ENCODE measurements at places on chromosomes 2 and 18. TPM values are rescaled to one million over a fixed set of nuclear protein-coding genes. Genes with fewer than 3 reads are reported as not detected.

DNA sequence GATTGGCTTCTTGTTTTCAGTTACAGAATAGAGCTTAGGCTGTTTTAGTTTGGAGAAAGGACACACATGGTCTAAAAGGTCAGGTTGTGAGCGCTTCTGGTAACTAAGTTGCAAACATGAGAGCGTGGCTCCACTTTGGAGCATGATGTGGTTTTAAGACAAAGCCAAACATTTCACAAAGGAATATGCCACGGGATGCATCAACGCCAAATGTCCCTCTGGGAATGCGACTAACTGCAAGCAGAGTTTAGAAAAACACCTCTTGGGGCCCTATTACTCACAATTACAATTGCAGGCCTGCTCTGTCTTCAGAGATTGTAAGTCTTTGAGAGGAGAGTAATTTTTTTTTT lies 25.4 kb downstream of the MYO7B start:
- H3K36me3 ChIP-seq = no peaks in the 10 kb centered on the region
- no peak overlapping the region for H3K4me3 ChIP-seq
- no peak overlapping the region for H3K27ac ChIP-seq
- no peak for DNase-seq
- peaks cover 12% of the 10 kb centered on the region for H3K4me1 ChIP-seq

Gene CCBE1
- total RNA-seq = not detected

- no peaks in the 10 kb centered on the region for H3K36me3 ChIP-seq
- DNase-seq = peak; percentile 88
- peaks cover 52% of the 10 kb centered on the region for H3K4me1 ChIP-seq
Measured at GRCh38 chr2:84905181-84906107, at the start of gene TMSB10. TMSB10 (plus strand) TSS chr2:84905656.

GRCh38 chr2:215579809-215580208 lies 143.9 kb upstream of the FN1 start:
- H3K4me3 ChIP-seq = no peak overlapping the region
- H3K27me3 ChIP-seq = no peaks in the 10 kb centered on the region
- no peaks in the 10 kb centered on the region for H3K36me3 ChIP-seq
- no peaks in the 10 kb centered on the region for H3K4me1 ChIP-seq

DNA sequence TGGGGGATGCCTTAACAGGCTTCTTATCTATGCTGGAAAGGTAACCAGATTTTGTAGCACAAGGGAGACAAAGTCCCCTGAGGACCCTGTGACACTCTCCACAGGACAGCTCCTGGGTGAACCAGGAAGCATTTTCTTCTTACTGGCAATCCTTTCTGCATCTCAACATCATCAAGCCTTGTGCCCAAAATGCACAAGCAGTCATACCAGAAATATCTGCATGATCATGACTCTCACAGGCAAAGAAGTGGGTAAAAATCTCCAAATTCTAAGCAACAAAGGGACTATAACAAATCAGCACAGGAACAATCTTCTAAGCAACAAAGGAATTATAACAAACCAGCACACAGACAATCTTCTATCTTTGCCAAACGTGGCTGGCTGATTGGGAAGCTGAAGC lies 99.1 kb upstream of the CD226 start:
- no peak overlapping the region for H3K27ac ChIP-seq
- DNase-seq = no peak
- H3K4me3 ChIP-seq = no peak overlapping the region
- no peaks in the 10 kb centered on the region for H3K4me1 ChIP-seq

Gene ERFE
- total RNA-seq = 0.33 TPM

GRCh38 chr2:147433822-147434221 lies 411.0 kb upstream of the ACVR2A start:
- no peaks in the 10 kb centered on the region for H3K36me3 ChIP-seq
- no peak overlapping the region for H3K27ac ChIP-seq
- no peak overlapping the region for H3K4me3 ChIP-seq
- no peaks in the 10 kb centered on the region for H3K27me3 ChIP-seq

DNA sequence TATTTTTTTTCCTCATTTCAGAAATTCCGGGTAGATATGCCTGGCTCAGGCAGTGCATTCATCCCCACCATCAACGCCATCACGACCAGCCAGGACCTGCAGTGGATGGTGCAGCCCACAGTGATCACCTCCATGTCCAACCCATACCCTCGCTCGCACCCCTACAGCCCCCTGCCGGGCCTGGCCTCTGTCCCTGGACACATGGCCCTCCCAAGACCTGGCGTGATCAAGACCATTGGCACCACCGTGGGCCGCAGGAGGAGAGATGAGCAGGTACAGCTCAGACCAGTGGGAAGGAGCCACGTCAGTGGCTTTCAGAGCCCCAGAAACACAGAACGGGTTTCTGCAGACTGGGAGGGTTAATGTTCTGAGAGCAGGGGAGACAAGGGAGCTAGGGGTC lies 11.4 kb downstream of the FOSL2 start:
- peaks cover 98% of the 10 kb centered on the region for H3K4me1 ChIP-seq
- H3K4me3 ChIP-seq = no peak overlapping the region
- peaks cover 52% of the 10 kb centered on the region for H3K36me3 ChIP-seq
- no peak overlapping the region for H3K27ac ChIP-seq
- no peaks in the 10 kb centered on the region for H3K27me3 ChIP-seq
- no peak for DNase-seq

Gene RIT2
- total RNA-seq = not detected

Gene HS1BP3
- 17.4 TPM for total RNA-seq

- H3K4me3 ChIP-seq = no peak overlapping the region
- no peaks in the 10 kb centered on the region for H3K27me3 ChIP-seq
- no peaks in the 10 kb centered on the region for H3K4me1 ChIP-seq
- DNase-seq = no peak
- H3K36me3 ChIP-seq = peaks cover 25% of the 10 kb centered on the region
Measured at GRCh38 chr18:9206421-9206820, 69.8 kb downstream of the ANKRD12 start.

- H3K4me3 ChIP-seq = no peak overlapping the region
- no peak for DNase-seq
Measured at GRCh38 chr2:241469746-241470145, 38.6 kb downstream of the STK25 start.

Gene HOXD12
- not detected for total RNA-seq

Gene TBR1
- total RNA-seq = not detected

- no peak overlapping the region for H3K4me3 ChIP-seq
- DNase-seq = no peak
- peaks cover 31% of the 10 kb centered on the region for H3K4me1 ChIP-seq
- H3K27me3 ChIP-seq = peaks cover 37% of the 10 kb centered on the region
Measured at GRCh38 chr18:26550998-26551694, 2.8 kb upstream of the KCTD1 start.

DNA sequence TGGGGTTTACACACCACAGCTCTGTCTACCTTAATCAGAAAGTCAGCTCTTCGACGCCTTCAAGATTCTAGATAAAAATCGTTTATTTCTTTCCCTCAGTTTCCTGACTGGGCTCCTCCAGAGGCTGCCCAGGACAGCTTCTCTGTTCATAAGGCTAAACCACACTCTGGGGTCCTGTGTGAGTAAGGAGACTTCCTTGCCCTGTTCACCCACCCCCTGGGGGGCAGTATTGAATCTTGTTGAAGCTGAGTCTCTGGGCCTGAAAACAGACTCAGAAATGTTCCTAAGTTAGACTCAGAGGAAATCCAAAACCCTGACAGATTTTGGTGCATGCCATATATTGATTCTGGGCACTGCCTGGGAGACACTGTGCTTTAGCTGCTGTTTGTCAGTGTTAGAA lies 43.0 kb downstream of the G6PC2 start:
- no peaks in the 10 kb centered on the region for H3K36me3 ChIP-seq
- no peak for DNase-seq

DNA sequence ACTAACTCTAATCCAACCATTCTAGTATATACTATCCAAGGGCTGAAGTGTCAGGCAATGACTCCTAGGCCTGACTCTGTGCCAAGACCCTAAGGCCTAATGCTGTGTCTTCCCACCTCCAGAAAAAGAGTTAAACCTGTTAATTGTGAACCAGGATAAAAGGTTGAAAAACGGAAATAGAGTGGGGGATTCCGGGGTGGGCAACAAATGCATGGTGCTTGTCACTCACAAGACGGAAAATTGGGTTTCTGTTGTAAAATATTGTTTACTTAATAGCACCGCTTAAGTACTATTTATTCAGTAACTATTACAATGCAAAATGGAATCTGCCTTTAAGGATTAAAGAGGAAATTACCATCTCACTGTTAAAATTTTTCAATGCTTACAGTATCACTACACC lies 3.2 kb downstream of the STK17B start:
- H3K4me3 ChIP-seq = peak overlapping the region; percentile 96
- peaks cover 25% of the 10 kb centered on the region for H3K4me1 ChIP-seq
- no peaks in the 10 kb centered on the region for H3K27me3 ChIP-seq
- H3K27ac ChIP-seq = peak overlapping the region; percentile 60
- peaks cover 5% of the 10 kb centered on the region for H3K36me3 ChIP-seq
- DNase-seq = peak; percentile 45

GRCh38 chr2:202771741-202772460 lies 99.7 kb downstream of the ICA1L start:
- H3K4me3 ChIP-seq = no peak overlapping the region
- H3K27ac ChIP-seq = no peak overlapping the region
- DNase-seq = no peak
- H3K36me3 ChIP-seq = peaks cover 5% of the 10 kb centered on the region

GRCh38 chr2:170115501-170116229 lies 62.3 kb upstream of the MYO3B start:
- H3K4me3 ChIP-seq = no peak overlapping the region
- no peak overlapping the region for H3K27ac ChIP-seq
- no peaks in the 10 kb centered on the region for H3K36me3 ChIP-seq

Gene RHOB
- total RNA-seq = 64.7 TPM

- peaks cover 31% of the 10 kb centered on the region for H3K36me3 ChIP-seq
- no peak for DNase-seq
- no peaks in the 10 kb centered on the region for H3K27me3 ChIP-seq
- H3K27ac ChIP-seq = no peak overlapping the region
- no peak overlapping the region for H3K4me3 ChIP-seq
- H3K4me1 ChIP-seq = peaks cover 26% of the 10 kb centered on the region
Measured at GRCh38 chr2:20645301-20645701, 5.6 kb downstream of the HS1BP3 start.

GRCh38 chr2:127665267-127665893 lies 9.9 kb downstream of the LIMS2 start:
- no peaks in the 10 kb centered on the region for H3K36me3 ChIP-seq
- no peak overlapping the region for H3K4me3 ChIP-seq
- no peak for DNase-seq
- H3K27ac ChIP-seq = no peak overlapping the region

DNA sequence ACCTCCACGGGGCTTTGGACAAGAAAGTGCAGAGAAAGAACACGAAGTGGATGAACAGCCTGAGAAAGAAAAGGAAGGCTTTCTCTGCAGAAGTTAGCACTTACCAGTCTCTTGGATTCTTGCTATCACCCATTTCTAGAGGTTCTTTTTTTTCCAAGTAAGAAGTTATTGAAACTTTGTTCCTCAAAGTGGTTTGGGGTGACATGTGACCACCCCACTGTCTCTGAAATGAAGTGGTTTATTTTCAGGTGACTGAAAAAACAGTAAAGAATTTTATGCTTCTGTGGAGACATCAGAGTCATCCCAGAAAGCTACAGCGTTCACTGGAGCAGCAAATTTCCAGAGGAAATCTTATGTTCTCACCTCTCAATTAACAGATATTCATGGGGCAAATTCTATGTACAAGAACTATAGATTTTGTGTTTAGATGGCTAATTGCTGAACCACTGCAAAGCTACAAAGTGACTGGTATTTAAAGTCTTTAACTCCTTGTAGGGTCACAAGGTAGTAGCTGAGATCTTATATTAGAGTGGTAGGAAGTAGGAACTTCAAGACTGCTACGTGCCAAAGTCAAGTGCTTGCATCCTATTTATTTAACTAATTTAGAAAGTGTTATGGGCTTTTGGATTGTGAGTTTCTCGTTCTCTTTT lies 267.5 kb downstream of the TGIF1 start:
- no peak for DNase-seq
- H3K4me3 ChIP-seq = no peak overlapping the region
- no peaks in the 10 kb centered on the region for H3K36me3 ChIP-seq

DNA sequence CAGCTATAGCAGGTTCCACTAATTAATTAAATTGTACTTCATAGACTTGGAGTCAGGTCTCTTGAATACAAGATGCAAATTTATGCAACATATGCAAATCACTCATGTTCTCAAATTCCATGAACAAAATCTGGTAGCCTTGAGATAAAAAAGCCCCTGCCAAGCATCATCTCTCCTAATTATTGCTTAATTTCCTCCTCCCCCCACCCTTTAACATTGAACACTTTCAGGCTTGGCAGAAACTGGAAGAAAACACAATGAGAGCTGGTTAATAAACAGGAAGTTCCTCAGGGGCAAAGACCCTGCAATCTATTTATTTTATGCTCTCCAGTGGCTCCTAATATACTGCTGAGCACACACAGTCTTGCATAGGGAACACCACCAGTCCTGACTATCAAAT lies 35.6 kb upstream of the ACVR1 start:
- no peak for DNase-seq
- no peak overlapping the region for H3K27ac ChIP-seq
- H3K36me3 ChIP-seq = no peaks in the 10 kb centered on the region
- no peak overlapping the region for H3K4me3 ChIP-seq
- no peaks in the 10 kb centered on the region for H3K27me3 ChIP-seq

DNA sequence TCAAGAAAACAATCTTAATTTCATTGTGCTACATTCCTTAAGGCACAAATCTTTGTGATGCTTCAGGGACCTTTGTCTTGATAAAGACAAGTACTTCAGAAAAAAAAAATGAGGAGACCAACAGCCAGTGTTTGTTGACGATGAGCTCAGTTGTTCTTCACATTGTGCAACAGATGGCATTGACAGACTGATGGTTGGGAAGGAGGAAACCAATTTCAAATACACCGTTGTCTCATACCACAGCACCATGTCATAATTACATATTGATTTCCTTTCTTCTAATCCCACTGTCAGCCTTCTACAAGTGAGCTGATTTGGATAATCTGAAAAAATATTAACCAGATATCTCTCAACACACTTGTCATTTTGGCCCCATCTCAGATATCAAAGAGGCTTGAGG lies 53.7 kb upstream of the GRB14 start:
- no peak for DNase-seq
- H3K4me1 ChIP-seq = no peaks in the 10 kb centered on the region
- no peak overlapping the region for H3K27ac ChIP-seq
- H3K36me3 ChIP-seq = no peaks in the 10 kb centered on the region
- H3K27me3 ChIP-seq = no peaks in the 10 kb centered on the region

Gene FAM228B
- total RNA-seq = 31.4 TPM

Gene CKAP2L
- 1.2 TPM for total RNA-seq

- no peaks in the 10 kb centered on the region for H3K27me3 ChIP-seq
- no peaks in the 10 kb centered on the region for H3K4me1 ChIP-seq
- no peak for DNase-seq
- no peak overlapping the region for H3K27ac ChIP-seq
- peaks cover 7% of the 10 kb centered on the region for H3K36me3 ChIP-seq
Measured at GRCh38 chr2:135962366-135963123, 22.9 kb downstream of the DARS1 start.

Gene NOSTRIN
- not detected for total RNA-seq

DNA sequence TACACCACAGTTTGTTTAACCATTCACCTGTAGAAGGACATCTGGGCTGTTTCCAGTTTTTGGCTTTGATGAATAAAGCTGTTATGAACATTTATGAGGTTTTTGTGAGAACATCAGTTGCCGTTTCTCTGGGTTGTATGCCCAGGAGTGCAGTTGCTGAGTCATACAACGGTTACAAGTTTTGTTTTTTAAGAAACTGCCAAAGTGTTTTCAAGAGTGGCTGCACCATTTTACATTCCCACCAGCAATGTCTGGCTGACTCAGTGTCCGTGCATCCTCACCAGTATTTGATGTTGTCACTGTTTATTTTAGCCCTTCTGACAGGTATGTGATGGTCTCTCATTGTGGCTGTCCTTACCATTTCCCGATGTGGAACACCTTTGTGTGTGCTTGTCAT lies 48.0 kb upstream of the GPR17 start:
- no peak overlapping the region for H3K27ac ChIP-seq
- no peaks in the 10 kb centered on the region for H3K4me1 ChIP-seq
- H3K36me3 ChIP-seq = no peaks in the 10 kb centered on the region
